Left cardiac atrium (tissue), 4 donors: ENCODE measurements at places on chromosomes 13 and 19. TPM values are rescaled to one million over a fixed set of nuclear protein-coding genes. Genes with fewer than 3 reads are reported as not detected.

MAMSTR gene
- 3.2 TPM for total RNA-seq

ZNF20 gene
- total RNA-seq = 1.1 TPM

ZNF443 gene
- total RNA-seq = 2.8 TPM

UNC13A gene
- total RNA-seq = 0.16 TPM

ZNF565 gene
- total RNA-seq = 4.8 TPM

ZNF433 gene
- 2.9 TPM for total RNA-seq

SIGLEC12 gene
- 1.1 TPM for total RNA-seq

PIP5K1C gene
- total RNA-seq = 44.3 TPM

LILRA1 gene
- 0.86 TPM for total RNA-seq

USP12 gene
- 19.1 TPM for total RNA-seq

PLIN5 gene
- 32.7 TPM for total RNA-seq

KASH5 gene
- not detected for total RNA-seq

UBXN6 gene
- 101 TPM for total RNA-seq

IGFLR1 gene
- 6.5 TPM for total RNA-seq

CLEC4M gene
- total RNA-seq = 0.29 TPM

SUGP2 gene
- total RNA-seq = 63.7 TPM
